ENCODE measurements at places on chromosomes 3 and 15. TPM values are rescaled to one million over a fixed set of nuclear protein-coding genes. Genes with fewer than 3 reads are reported as not detected.

Gene PXYLP1
- total RNA-seq = 2.1 TPM

GRCh38 chr3:34464646-34465045, 666.2 kb downstream of the PDCD6IP start:
- DNase-seq = no peak
- no peak overlapping the region for H3K27ac ChIP-seq
- H3K4me1 ChIP-seq = no peaks in the 10 kb centered on the region
- H3K27me3 ChIP-seq = no peaks in the 10 kb centered on the region
- no peak overlapping the region for H3K4me3 ChIP-seq

DNA sequence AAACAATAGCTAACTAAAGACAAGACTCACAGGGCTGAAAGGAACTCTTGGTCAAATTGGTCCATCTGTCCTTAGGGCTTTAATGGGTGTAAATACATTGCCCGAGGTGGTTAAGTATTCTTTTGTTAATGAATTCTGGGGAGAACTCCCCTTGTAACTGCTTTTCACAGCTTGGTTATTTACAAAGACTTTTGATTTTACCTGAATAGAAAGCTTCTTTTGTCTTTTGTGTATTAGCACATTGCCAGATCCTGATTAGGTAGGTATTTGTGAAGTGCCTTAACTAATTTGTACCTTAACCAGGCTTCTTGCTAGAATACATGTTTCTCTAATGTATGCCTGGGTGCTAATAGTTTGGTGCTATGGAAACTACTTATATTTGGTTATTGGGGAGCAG, 14.0 kb downstream of the CHD2 start:
- peaks cover 80% of the 10 kb centered on the region for H3K36me3 ChIP-seq
- peak overlapping the region; percentile 95 for H3K27ac ChIP-seq
- no peaks in the 10 kb centered on the region for H3K27me3 ChIP-seq
- DNase-seq = no peak
- peaks cover 39% of the 10 kb centered on the region for H3K4me1 ChIP-seq

Gene CCK
- not detected for total RNA-seq

Gene ADAMTS17
- total RNA-seq = 4.0 TPM

GRCh38 chr3:173096994-173097785, 43.8 kb downstream of the SPATA16 start:
- no peak overlapping the region for H3K27ac ChIP-seq
- H3K4me3 ChIP-seq = no peak overlapping the region
- no peaks in the 10 kb centered on the region for H3K36me3 ChIP-seq
- H3K4me1 ChIP-seq = no peaks in the 10 kb centered on the region
- peaks cover 74% of the 10 kb centered on the region for H3K27me3 ChIP-seq
- DNase-seq = peak; percentile 13

Gene CHRFAM7A
- 1.9 TPM for total RNA-seq

DNA sequence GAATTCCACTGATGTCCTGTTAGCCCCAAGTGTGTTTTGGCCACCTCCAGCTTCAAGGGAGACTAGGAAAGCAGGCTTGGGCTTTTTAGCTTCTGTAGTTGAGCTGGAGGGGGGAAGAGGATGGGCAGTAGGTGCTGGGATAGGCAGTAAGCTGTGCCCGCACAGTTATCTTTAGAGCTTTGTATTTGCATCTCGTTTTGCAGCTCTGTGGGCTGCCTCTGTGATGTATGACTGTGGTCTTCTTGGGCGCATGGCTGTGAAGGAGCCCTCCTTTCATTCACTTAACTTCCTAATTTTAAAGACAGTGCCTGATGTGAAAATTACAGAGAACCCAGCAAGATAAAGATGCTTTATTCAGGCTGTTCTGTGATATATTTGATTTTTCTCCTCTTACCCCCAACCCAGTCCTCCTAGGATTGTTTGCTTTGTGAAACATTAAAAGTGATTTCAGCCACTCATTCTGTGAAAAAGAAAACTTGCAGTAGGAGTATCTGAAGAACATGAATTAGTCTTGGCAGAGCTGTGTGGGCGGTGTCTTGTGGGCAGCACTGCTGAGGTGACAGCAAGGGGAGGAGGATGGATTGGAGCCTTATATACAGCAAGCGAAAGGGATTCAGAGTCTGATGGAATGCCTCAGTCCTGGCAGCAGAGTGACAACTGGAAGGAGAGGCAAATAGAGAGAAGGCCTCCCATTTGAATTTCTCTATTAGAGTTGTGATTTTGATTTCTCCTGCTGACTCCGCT, 74.3 kb downstream of the LARS2 start:
- no peaks in the 10 kb centered on the region for H3K27me3 ChIP-seq
- H3K36me3 ChIP-seq = peaks cover 25% of the 10 kb centered on the region
- no peak for DNase-seq
- H3K27ac ChIP-seq = no peak overlapping the region
- no peaks in the 10 kb centered on the region for H3K4me1 ChIP-seq

GRCh38 chr3:149153402-149153801, 24.0 kb downstream of the HPS3 start:
- DNase-seq = no peak
- no peaks in the 10 kb centered on the region for H3K4me1 ChIP-seq
- peaks cover 42% of the 10 kb centered on the region for H3K36me3 ChIP-seq
- no peaks in the 10 kb centered on the region for H3K27me3 ChIP-seq
- H3K27ac ChIP-seq = no peak overlapping the region

Gene MUSTN1
- total RNA-seq = not detected

Gene WNT7A
- 0.47 TPM for total RNA-seq

- H3K36me3 ChIP-seq = no peaks in the 10 kb centered on the region
- no peak overlapping the region for H3K4me3 ChIP-seq
- H3K4me1 ChIP-seq = peaks cover 11% of the 10 kb centered on the region
- H3K27ac ChIP-seq = no peak overlapping the region
Measured at GRCh38 chr3:70840106-70840870, 527.9 kb upstream of the MDFIC2 start.

DNA sequence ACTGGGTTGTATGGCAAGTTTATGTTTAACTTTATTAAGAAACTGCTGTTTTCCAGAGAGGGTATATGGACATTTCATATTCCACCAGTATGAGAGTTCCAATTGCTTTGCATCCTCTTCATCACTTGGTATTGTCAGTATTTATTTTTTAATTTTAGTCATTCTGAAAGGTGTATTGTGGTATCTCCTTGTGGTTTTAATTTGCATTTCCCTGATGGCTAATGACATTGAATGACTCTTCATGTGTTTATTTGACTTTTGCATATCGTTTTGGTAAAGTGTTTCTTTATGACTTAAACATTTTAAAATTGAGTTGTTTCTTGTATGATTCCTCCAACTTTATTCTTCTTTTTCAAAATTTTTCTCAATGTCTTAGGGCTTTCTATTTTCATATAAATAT, 44.4 kb downstream of the IL1RAP start:
- no peaks in the 10 kb centered on the region for H3K27me3 ChIP-seq
- H3K36me3 ChIP-seq = peaks cover 11% of the 10 kb centered on the region
- no peak overlapping the region for H3K4me3 ChIP-seq
- H3K4me1 ChIP-seq = peaks cover 7% of the 10 kb centered on the region
- no peak overlapping the region for H3K27ac ChIP-seq

Gene DNAH12
- total RNA-seq = 0.47 TPM

DNA sequence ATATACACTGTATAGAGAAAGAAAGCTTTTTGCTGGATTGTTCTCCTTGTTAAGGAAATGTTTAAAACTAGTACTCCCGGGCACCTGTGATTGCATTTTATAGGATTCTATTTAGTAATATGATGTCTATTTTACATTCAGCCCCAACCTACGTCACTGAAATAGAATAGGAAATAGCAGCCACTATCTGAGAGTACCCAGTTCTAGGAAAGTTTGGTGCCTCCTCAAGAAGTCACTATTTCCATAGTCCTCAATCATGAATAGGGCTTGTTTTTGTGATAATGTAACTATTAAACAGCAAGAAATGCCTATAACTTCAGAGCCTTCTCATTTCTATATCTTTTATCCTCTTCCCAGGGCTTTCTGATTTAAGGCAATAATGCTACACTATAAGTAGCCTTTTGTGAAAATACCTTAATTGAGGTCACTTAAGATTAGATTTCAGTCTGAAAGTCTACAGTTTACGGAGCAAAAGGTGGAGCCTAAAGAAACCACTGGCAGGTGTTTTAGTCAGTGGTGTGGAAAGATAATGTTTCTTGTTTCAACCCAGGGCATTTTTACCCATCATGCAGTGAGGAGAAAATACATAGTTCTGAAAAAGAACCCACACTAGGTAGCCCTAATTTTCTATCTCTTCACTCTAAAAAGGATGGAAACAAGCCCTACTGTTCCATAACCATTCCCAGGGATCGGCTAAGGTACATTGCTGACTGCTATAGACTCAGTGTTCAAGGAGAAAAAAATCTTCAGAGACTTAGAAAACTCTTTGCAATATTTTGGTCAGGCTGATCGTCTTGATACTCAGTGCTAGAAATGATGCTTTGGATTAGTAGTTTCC, 38.7 kb downstream of the TIGIT start:
- no peak overlapping the region for H3K4me3 ChIP-seq
- H3K27me3 ChIP-seq = no peaks in the 10 kb centered on the region
- H3K4me1 ChIP-seq = no peaks in the 10 kb centered on the region
- peaks cover 9% of the 10 kb centered on the region for H3K36me3 ChIP-seq
- DNase-seq = no peak

Gene CERS3
- total RNA-seq = not detected

Gene ITPKA
- 13.5 TPM for total RNA-seq

DNA sequence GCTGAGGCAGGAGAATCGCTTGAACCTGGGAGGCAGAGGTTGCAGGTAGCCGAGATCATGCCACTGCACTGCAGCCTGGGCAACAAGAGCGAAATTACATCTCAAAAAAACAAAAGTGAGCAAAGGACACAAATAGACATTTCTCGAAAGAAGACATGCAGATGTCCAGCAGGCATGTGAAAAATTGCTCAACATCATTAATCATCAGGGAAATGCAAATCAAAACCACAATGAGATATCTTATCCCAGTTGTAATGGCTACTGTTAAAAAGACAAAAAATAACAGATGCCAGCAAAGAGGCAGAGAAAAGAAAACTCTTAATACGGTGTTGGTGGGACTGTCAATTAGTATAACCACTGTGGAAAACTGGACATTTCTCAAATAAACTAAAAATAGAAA, 20.9 kb downstream of the ASB7 start:
- H3K4me1 ChIP-seq = peaks cover 6% of the 10 kb centered on the region
- peak; percentile 33 for DNase-seq
- no peak overlapping the region for H3K4me3 ChIP-seq
- H3K27me3 ChIP-seq = no peaks in the 10 kb centered on the region

Gene HIGD1A
- total RNA-seq = 140 TPM

Measured in MCF 10A (cell line).